ENCODE measurements at places on chromosomes 6 and 20.

DNA sequence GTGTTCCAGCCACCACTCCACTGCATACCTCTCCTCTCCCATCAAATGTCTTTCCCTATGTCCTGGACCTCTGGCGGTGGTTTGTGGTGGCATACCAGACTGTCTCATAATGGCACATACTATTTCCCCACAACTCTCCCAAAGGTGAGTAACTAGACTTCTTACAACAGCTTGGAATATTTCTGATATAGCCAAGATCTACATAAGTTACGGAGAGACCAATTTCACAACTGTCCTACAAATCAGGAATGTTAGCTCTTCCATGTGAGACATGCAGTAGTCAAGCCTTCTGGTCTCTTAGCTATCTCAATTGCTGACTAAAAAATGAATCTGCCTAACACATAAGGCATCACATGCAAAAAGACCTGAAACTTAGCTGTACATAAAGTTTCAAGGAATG, 588.9 kb downstream of the RNF144B start:
- DNase-seq = no peak

GRCh38 chr20:4091490-4092479, 76.4 kb upstream of the RNF24 start:
- DNase-seq = no peak

DNA sequence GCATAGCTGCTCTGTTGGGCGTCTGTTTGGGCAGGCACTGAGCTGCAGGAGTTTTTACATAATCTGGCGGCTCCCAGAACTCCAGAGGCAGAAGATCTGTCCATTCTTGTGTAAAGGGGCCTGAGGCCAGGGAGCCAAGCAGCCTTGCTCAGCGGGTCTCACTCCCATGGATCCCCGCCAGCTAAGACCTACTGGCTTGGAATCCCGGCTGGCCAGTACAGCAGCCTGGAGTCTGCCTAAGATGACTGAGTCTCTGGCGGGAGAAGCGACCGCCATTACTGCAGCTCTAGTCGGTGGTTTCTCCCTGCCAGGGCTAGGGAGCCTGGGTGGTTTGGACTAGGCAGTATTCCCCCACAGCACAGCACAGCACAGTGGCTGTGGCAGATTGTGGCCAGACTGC, 268.4 kb upstream of the SYNCRIP start:
- no peak for DNase-seq

DNA sequence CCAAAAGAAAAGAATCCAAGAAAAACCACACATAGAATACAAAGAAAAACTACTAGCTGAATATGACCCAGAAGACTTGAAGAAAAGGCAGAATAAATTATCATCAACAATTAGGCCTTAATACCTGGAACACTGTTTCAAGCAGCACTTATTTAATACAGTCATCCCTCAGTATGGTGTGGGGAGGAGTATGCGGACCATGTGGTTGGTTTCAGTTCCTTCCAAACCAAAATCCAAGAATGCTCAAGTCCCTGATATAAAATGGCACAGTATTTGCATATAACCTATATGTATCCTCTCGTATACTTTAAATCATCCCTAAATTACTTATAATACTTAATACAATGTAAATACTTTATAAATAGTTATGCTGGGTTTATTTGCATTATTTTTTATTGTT, 16.1 kb downstream of the CDK19 start:
- no peak for DNase-seq

- peak; percentile 55 for DNase-seq
Measured at GRCh38 chr6:158072083-158072721, 90.5 kb downstream of the SYNJ2 start.
